ENCODE measurements at places on chromosomes 7 and 10.

GRCh38 chr10:59687657-59688056, 22.0 kb downstream of the SLC16A9 start:
- DNase-seq = no peak

GRCh38 chr7:151131224-151131591, 36.3 kb downstream of the GBX1 start:
- DNase-seq = no peak

DNA sequence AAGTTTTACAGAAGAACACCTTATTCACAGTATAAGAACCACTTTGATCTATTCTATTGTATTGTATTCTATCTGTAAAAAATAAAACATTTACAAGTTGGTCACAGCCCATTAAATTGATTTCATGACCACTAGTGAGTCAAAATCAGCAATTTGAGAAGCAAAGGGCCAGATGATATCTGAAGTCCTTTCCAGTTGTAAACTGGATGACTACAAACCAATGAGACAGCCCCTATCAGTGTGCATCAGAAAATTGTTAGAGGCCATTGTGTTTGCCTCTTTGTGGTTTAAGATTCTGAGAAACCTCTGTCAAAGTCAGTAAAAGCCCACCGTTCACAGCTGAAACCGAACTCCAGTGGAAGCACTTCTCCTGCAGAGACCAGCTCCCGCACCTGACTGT, 54.8 kb downstream of the TBXAS1 start:
- DNase-seq = no peak

GRCh38 chr10:86522510-86522855, 891 bp upstream of the WAPL start:
- DNase-seq = no peak

GRCh38 chr10:13917791-13918190, 331.0 kb downstream of the PRPF18 start:
- DNase-seq = no peak

GRCh38 chr7:28205506-28205905, 24.9 kb upstream of the JAZF1 start:
- no peak for DNase-seq

- DNase-seq = no peak
Measured at GRCh38 chr7:155208681-155209477, 88.8 kb upstream of the INSIG1 start.
